ENCODE measurements at places on chromosomes 13 and 19.

- H3K4me3 ChIP-seq = no peak overlapping the region
- H3K27me3 ChIP-seq = no peaks in the 10 kb centered on the region
- no peaks in the 10 kb centered on the region for H3K4me1 ChIP-seq
- H3K27ac ChIP-seq = no peak overlapping the region
Measured at GRCh38 chr13:55219538-55219937, 1921.2 kb upstream of the PRR20A start.

GRCh38 chr19:31503211-31503610 lies 154.0 kb upstream of the TSHZ3 start:
- H3K4me3 ChIP-seq = no peak overlapping the region
- no peaks in the 10 kb centered on the region for H3K27me3 ChIP-seq
- H3K27ac ChIP-seq = no peak overlapping the region
- no peak for DNase-seq

- H3K27ac ChIP-seq = no peak overlapping the region
- H3K4me1 ChIP-seq = no peaks in the 10 kb centered on the region
- H3K36me3 ChIP-seq = no peaks in the 10 kb centered on the region
- no peak for DNase-seq
- no peaks in the 10 kb centered on the region for H3K27me3 ChIP-seq
Measured at GRCh38 chr13:91778123-91778522, 379.7 kb downstream of the GPC5 start.

GRCh38 chr19:888581-889385 lies 4.2 kb downstream of the MED16 start:
- H3K4me1 ChIP-seq = no peaks in the 10 kb centered on the region
- DNase-seq = no peak
- H3K36me3 ChIP-seq = peaks cover 31% of the 10 kb centered on the region

- no peaks in the 10 kb centered on the region for H3K27me3 ChIP-seq
- no peaks in the 10 kb centered on the region for H3K36me3 ChIP-seq
- H3K27ac ChIP-seq = no peak overlapping the region
- no peak for DNase-seq
- no peaks in the 10 kb centered on the region for H3K4me1 ChIP-seq
Measured at GRCh38 chr13:86974995-86975328, 696.2 kb upstream of the SLITRK5 start.

GRCh38 chr19:46032597-46033025 lies 8.2 kb downstream of the IGFL4 start:
- no peak overlapping the region for H3K4me3 ChIP-seq
- H3K36me3 ChIP-seq = no peaks in the 10 kb centered on the region
- DNase-seq = no peak
- no peaks in the 10 kb centered on the region for H3K4me1 ChIP-seq
- H3K27me3 ChIP-seq = no peaks in the 10 kb centered on the region

GRCh38 chr13:21435687-21436151 lies 23.4 kb downstream of the ZDHHC20 start:
- no peaks in the 10 kb centered on the region for H3K27me3 ChIP-seq
- no peak overlapping the region for H3K4me3 ChIP-seq
- no peaks in the 10 kb centered on the region for H3K4me1 ChIP-seq
- DNase-seq = peak; percentile 92

- no peaks in the 10 kb centered on the region for H3K4me1 ChIP-seq
- H3K27ac ChIP-seq = no peak overlapping the region
- H3K36me3 ChIP-seq = no peaks in the 10 kb centered on the region
- DNase-seq = no peak
Measured at GRCh38 chr13:45432737-45433380, 14.7 kb upstream of the SLC25A30 start.

- no peaks in the 10 kb centered on the region for H3K4me1 ChIP-seq
- no peaks in the 10 kb centered on the region for H3K27me3 ChIP-seq
- DNase-seq = peak; percentile 47
- H3K27ac ChIP-seq = no peak overlapping the region
Measured at GRCh38 chr13:22357132-22357531, 686.3 kb downstream of the FGF9 start.

DNA sequence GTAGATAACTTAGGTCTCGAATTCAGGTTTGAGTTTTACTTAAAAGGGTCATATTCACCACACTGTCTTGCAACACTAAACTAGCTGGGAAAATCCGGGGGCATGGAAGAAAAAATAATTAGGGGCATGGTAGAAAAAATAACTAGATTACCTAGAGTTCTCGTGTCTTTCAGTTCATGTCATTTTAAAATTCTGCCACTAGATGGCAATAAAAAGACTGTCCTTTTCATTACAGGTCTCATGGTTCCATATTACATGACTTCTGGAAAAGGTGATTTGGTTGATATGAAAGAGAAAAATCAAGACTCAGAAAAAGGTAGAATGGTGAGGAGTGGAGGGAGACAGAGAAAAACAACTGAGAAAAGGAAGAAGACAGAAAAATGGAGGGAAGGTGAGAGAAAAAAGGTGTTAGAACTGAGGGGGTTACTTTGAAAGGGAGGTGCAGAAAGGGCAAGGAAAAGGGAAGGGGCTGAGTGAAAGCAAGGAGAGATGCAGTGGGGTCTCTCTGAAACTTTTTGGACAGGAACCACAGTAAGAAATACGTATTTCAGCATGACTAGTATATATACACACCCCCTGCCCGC lies 299.0 kb downstream of the KLF12 start:
- H3K36me3 ChIP-seq = no peaks in the 10 kb centered on the region
- H3K27ac ChIP-seq = no peak overlapping the region
- no peaks in the 10 kb centered on the region for H3K4me1 ChIP-seq
- no peak overlapping the region for H3K4me3 ChIP-seq

- peaks cover 16% of the 10 kb centered on the region for H3K36me3 ChIP-seq
- no peaks in the 10 kb centered on the region for H3K4me1 ChIP-seq
- H3K27ac ChIP-seq = no peak overlapping the region
- H3K27me3 ChIP-seq = no peaks in the 10 kb centered on the region
- no peak for DNase-seq
Measured at GRCh38 chr19:18167975-18168645, 5.5 kb upstream of the IFI30 start.

- no peak overlapping the region for H3K4me3 ChIP-seq
- no peaks in the 10 kb centered on the region for H3K36me3 ChIP-seq
- no peak overlapping the region for H3K27ac ChIP-seq
- DNase-seq = no peak
- H3K4me1 ChIP-seq = no peaks in the 10 kb centered on the region
Measured at GRCh38 chr13:57878291-57878690, 246.7 kb downstream of the PCDH17 start.

GRCh38 chr13:113785051-113786010 lies 26.3 kb downstream of the TMEM255B start:
- DNase-seq = peak; percentile 72
- no peak overlapping the region for H3K27ac ChIP-seq
- H3K4me3 ChIP-seq = no peak overlapping the region
- H3K27me3 ChIP-seq = no peaks in the 10 kb centered on the region
- H3K4me1 ChIP-seq = peaks cover 4% of the 10 kb centered on the region
- no peaks in the 10 kb centered on the region for H3K36me3 ChIP-seq

GRCh38 chr19:17220207-17220758 lies 5.1 kb downstream of the USE1 start:
- DNase-seq = peak; percentile 77
- no peak overlapping the region for H3K4me3 ChIP-seq
- H3K4me1 ChIP-seq = peaks cover 2% of the 10 kb centered on the region
- H3K36me3 ChIP-seq = peaks cover 11% of the 10 kb centered on the region
- H3K27me3 ChIP-seq = no peaks in the 10 kb centered on the region
- peak overlapping the region; percentile 26 for H3K27ac ChIP-seq

DNA sequence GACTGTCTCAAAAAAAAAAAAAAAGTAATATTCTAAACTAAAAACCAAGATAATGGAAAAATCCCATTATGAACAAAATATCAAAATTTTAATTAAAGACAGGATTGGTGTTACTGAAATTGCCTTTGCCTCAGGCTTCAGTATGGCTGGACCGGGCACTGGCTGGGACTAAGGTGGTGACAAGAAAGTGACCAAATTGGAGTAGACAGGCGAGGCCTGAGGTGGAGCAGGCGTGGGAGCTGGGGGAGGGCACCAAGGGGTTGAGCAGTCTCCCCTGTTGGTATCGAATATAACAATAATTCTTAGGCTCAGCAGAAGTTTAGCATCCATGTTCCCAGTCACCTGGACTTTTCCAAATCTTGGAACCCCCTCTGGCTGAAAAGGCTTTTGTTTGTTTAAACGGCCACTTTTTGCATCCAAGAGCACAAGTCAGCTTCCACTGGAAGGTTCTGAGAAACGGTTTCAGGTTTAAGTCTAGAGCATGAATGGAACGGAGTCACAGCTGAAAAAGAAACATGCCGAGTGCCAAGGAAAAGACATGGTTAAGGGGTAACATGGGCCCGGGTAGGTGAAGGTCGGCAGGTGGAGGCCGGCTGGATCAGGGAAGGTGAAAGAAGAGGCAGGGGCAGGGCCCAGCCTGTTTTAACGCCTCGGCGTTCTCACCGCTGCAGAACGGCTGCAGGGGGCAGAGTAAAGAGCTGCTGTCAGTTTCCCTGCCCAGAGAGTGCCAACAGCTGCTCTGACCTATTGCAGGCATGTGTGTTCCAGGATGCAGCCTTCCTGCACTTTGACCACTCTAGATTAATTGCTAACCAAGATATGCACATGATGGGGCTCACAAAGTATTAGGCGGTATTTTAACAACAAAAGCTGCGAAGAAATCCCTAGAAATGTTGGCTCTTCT lies 104.4 kb downstream of the TM9SF2 start:
- H3K4me3 ChIP-seq = peak overlapping the region; percentile 54
- peak; percentile 13 for DNase-seq
- H3K36me3 ChIP-seq = no peaks in the 10 kb centered on the region
- H3K27ac ChIP-seq = no peak overlapping the region
- no peaks in the 10 kb centered on the region for H3K4me1 ChIP-seq
- no peaks in the 10 kb centered on the region for H3K27me3 ChIP-seq

DNA sequence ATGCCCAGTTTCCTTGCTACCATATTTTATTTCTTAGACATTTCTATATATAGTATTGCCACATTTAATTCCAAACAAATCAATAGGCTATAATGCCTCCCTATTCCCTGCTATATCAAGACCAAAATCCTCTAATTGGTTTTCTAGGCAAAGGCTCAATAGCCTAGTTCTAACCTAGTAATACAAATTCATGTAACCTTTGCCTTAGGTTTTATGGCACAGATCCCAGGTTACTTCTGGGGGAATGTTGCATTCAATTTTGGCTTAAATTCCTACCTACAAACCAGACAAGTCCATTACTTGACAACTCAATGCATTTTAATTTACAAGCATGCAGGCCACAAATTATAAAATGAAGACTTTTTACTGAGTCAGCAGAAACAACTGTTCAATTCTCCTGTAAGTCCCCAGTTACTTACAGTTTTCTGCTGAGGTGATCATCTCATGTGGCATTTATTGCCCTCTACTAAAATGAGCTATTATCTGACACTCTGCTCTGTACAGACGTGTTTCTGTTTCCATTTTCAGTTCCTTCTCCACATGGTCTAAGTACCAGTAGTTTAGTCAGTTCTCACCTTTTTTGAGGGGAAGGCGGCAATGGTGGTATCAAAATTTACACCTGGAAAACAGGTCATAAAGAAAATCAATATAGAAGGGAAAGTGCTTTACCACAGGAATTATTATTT lies 11.7 kb downstream of the KCNRG start:
- DNase-seq = no peak
- peaks cover 5% of the 10 kb centered on the region for H3K36me3 ChIP-seq
- H3K27me3 ChIP-seq = no peaks in the 10 kb centered on the region
- no peak overlapping the region for H3K27ac ChIP-seq
- no peak overlapping the region for H3K4me3 ChIP-seq

DNA sequence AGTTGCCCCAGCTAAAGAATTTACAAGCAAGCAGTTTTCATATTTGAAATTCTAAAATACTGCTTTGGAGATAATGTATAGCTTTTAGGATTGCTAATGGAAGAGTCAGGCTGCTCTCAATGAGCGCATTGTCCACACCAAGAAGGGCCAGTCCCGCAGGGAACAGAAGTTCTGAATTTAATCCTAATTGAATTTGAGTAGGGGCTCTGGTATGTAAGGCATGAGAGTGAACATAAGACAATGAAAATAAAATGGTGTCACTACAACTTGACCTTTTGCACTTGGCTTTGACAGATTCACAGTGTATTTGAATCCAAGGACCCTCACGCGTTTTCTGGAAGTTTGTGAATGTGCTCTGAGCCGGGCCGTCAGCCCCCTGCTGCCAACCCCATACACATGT lies 32.6 kb downstream of the RAB20 start:
- no peak for DNase-seq
- no peaks in the 10 kb centered on the region for H3K36me3 ChIP-seq
- H3K27me3 ChIP-seq = no peaks in the 10 kb centered on the region
- H3K4me1 ChIP-seq = no peaks in the 10 kb centered on the region
- H3K4me3 ChIP-seq = no peak overlapping the region

DNA sequence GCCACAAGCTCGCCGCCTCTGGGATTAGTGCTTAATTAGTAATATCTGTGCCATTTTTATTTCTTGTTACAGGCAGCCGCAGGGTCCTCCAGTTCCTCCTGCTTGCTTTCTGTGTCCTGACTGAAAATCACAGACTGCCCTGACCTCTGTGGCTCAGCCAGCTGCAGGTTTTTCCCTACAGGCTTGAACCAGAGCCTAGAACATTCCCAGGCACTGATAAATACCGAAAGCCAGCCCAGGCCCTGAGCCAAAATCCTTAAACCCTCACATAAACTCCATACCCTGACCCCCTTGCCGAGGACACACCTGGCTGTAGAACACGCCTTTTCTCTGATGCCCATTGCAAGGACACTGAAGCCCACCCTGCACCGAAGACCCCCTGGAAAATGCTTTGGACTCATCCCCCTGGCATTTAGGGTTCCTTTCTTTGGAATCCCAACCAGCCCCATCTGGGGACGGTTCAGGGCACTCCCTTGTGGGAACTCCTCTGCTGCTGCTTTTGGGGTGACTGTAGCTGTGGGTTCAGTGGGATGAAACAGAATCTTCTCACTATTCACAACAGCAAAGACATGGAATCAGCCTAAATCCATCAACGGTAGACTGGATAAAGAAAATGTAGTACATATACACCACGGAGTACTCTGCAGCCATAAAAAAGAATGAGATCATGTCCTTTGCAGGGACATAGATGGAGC lies 15.5 kb downstream of the DPP9 start:
- no peaks in the 10 kb centered on the region for H3K27me3 ChIP-seq
- no peak overlapping the region for H3K4me3 ChIP-seq
- H3K27ac ChIP-seq = no peak overlapping the region
- H3K36me3 ChIP-seq = peaks cover 39% of the 10 kb centered on the region
- peaks cover 11% of the 10 kb centered on the region for H3K4me1 ChIP-seq

DNA sequence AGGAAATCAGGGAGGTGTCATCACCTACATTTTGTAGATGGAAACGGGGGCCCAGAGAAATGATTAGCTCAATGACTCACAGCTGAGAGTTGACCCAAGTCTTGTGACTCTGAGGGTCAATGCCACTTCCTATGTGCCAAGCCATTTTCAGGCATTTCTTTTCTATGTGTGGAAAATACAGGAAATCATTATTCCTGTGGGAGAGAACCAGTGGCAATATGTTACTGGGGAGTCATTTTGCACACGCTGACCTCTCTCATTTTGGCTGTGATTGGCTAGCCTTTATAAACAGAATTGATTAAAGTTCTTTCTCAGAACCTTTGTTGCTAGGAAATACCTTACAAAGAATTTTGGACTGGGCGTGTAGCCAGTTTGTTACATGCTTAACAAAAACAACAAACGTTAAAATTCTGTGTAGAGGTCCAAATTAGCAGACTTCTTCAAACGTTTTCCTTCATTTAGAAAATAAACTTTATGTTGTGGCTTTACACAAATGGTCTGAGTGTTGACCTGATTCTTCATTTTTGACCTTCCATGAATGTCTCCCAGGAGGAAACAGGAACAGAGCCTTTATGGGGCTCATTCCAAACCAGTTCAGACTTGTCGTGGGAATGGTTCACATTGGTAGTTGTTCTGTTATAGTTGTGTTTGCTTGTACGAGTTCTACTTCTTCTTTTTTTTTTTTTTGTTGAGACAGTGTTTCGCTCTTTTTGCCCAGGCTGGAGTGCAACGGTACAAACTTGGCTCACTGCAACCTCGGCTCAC lies 11.4 kb downstream of the PCCA start:
- peak overlapping the region; percentile 30 for H3K27ac ChIP-seq
- H3K27me3 ChIP-seq = no peaks in the 10 kb centered on the region
- H3K4me3 ChIP-seq = no peak overlapping the region
- H3K36me3 ChIP-seq = no peaks in the 10 kb centered on the region
